Natural killer cell treated with Interleukin-12 subunit alpha and Interleukin-12 subunit beta and Interleukin-15 and Interleukin-18, amount 100 ng/mL, for 72 hours (primary cell): ENCODE measurements at places on chromosomes 11 and 22. TPM values are rescaled to one million over a fixed set of nuclear protein-coding genes. Genes with fewer than 3 reads are reported as not detected.

The POU2AF3 gene
- total RNA-seq: not detected

The SLC16A8 gene
- not detected for total RNA-seq

DNA sequence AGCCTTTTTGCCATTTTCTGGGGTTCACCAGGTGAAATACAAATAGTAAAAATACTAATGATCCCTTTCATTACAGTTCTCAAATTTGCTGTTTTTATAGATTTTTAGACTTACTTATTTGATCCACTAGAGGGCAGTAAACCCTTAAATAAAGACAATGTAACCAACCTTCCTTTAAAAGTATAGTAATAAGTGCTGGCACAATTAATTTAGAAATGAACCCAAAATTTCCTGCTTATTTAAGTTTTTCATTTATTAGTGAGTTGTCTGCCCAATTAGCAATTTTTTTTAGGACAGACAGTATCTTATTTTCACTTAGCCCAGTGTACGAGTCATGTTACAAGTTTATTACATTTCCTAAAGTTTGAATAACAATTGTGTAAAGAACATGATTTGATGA, 4.7 kb downstream of the DDIAS start:
- DNase-seq: no peak

The CDC42BPG gene
- total RNA-seq: 0.59 TPM

DNA sequence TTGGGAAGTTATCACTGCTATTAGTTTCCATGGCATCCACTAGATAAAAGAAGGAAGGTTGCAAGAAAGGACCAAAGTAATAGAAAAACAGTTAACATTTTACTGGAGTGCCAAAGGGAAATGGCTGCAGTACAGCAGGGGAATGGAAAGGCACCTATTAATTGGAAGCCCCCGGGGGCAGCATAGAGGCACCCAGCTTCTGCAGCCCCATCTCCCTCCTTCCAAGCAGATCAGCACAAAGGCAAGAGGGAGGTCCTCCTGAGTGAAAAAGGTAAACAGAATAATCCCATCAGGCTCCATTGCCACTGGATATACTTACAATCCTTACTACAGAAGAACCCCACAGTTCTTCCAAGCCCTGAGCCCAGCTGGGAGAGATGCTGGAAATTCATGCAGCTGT, 887.1 kb downstream of the DLG2 start:
- DNase-seq: no peak

GRCh38 chr11:12417691-12418611, 40.6 kb downstream of the PARVA start:
- no peak for DNase-seq

- no peak for DNase-seq
Observed at GRCh38 chr11:79461144-79461543, 20.3 kb upstream of the TENM4 start.

GRCh38 chr22:44340271-44341239, 27.8 kb upstream of the SHISAL1 start:
- no peak for DNase-seq

The PIWIL4 gene
- 1.6 TPM for total RNA-seq

- no peak for DNase-seq
Observed at GRCh38 chr11:1924646-1925372, 5.3 kb downstream of the TNNT3 start.

DNA sequence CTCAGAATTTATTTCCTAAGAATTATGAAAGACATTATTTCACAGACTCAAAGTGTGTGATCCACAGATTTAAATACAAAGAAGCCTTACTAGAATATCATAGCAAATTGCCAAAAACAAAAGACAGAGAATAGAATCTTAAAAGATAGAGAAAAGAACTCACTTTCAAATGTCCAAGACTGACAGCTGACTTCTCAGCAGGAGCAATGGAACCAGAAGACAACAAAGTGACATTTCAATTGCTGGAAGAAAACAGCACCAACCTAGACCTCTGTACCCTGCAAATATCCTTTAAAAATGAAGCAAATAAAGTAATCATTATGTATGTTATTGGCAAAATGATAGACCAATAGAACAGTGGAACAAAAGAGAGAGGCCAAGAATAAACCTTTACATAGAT, 109.2 kb downstream of the TTC17 start:
- no peak for DNase-seq

DNA sequence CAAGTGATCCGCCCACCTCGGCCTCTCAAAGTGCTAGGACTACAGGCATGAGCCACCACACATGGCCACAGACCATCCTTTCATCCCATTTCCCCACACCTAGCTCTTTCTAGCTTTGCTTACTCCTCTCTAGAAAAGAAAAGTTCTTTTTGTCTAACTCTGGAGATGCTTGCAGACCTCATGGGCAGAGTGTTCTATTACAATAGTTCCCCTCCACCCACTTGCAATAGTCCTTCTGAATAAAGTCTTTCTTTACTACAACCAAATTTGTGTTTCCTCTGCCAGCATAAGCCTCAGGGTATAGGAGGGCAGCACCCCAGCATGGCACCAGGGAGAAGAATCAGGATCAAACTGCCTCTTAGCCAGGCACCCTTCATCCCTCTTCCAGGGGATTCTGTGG, 18.8 kb upstream of the RTL6 start:
- no peak for DNase-seq

DNA sequence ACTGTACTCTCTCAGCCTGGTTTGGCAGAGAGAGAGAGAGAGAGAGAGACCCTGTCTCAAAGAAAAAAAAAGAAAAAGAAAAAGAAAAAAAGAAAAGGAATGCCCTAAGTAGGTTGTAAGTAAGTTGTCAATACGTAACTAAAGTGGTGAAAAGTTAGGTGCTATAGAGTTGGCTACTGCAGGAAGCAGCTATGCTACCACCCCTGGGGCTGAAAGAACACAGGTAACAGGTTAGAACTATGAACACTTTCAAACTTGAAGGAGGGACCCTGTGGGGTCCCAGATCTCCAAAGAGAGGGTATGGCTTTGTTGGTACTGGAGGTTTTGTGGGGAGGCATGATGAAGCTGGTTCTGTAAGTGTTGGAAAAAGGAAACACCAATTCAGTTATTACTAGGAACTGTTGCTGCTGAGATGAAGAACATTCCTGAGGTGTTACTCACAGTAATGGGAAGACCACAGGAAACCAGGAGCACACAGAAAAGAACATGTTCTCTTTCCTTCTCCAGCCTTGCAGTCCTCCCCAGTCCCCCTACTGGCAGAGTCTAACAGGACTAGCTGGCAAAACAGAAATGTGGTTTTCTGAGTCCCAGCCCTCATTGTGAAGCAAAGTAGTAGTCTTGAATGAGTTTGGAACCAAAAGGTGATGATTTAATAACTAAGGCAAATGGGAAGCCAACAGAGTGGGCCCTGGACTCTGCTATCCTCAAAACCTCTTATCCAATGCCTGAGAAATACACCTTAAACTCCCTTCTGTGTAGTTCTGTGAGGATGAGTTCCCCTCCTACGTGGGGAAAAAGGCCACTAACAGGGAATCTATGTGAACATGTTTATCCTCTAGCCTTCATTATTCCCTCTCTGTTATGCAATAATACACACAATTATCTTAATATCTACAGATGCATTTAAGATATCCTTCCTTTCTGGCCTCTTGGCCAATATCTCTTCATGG, 427.0 kb upstream of the DDI1 start:
- DNase-seq: no peak
